Motor neuron (in vitro differentiated cells): ENCODE measurements at places on chromosomes 7 and 10. TPM values are rescaled to one million over a fixed set of nuclear protein-coding genes. Genes with fewer than 3 reads are reported as not detected.

- no peak for ATAC-seq
Observed at GRCh38 chr7:39659356-39660013, 36.1 kb downstream of the RALA start.

DNA sequence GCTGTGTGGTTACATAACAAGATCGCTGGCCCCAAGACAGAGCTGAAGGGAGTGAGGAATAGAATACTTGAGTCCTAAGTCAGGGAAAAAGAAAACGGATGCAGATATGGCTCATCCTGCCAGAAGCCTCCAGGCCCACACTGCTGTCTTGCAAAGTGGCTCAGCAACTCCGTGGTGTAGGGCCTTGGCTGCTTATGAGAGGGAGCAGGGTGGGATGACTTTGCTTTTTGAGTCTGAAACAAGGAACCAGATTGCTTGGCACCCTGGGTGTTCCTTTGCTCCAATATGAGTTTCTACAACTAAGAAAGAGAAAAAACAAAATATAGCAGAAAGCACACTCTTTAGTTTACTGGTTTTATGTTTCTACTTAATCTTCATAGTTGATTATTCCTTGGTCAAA, 193.8 kb upstream of the WDR11 start:
- ATAC-seq: no peak

DNA sequence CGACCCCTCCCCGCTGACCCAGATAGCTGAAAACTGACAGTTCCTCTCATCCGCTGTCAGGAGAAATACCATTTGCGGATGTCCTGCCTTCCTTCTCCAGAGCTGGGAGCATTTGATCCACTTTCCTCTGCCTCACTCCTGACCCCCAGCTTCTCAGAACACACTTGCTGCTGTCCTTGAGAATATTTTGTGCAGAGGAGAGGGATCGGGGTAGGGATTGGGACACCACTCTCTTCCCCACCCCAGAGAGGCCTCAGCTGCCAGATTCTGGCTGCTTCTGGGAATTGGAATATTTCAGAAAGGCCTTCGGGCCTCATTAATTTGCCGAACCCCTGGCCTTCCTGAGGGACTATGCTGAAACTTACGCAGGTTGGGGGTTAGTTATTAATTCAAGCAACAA, 97.0 kb downstream of the C10orf105 start:
- no peak for ATAC-seq

- ATAC-seq: no peak
Observed at GRCh38 chr10:7090529-7090928, 320.3 kb downstream of the SFMBT2 start.

Gene TRIL
- total RNA-seq: 2.9 and 3.0 TPM in 2 replicates

Gene CALHM3
- total RNA-seq: not detected in 2 replicates

GRCh38 chr10:1514681-1515080, 222.6 kb downstream of the ADARB2 start:
- ATAC-seq: no peak
